NCI-H1105 (cell line): ENCODE measurements at places on chromosomes 13 and 19.

DNA sequence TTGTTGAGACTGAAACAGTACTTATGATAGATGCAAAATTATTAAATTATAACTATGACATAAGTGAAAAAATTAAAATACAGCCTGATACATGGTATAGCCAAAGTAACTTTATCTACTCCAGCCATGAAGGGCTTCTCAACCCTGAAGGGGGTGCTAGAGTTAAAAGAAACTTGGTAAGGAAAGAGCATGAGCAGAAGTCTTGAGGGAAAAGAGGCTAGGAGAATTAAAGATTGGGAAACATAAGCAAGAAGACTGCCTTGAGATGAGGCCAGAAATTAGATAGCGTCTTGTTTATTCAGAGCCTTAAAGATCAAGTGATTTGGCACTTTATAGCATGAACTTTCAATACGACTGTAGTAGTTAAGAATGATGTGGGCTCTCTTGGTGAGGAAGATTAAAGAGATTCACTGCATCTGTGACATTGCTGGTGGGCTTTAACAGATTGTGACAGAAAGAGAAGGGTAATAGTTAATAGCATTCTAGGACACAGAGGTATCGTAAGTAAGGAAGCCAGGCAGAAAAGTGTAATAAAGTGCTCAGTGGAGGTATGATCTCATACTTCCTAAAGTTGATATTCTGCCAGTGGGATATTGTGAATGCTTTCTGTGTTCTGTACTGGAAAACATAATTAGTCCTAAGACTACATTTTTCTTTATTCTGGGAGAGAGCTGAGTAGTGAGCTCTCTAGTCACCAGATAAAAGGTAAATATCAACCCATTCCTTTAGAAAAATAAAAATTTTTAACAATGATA is 385.4 kb upstream of the PRR20A start:
- DNase-seq, result no peak

- no peak for DNase-seq
Observed at GRCh38 chr13:84077271-84077670, 195.0 kb upstream of the SLITRK1 start.

DNA sequence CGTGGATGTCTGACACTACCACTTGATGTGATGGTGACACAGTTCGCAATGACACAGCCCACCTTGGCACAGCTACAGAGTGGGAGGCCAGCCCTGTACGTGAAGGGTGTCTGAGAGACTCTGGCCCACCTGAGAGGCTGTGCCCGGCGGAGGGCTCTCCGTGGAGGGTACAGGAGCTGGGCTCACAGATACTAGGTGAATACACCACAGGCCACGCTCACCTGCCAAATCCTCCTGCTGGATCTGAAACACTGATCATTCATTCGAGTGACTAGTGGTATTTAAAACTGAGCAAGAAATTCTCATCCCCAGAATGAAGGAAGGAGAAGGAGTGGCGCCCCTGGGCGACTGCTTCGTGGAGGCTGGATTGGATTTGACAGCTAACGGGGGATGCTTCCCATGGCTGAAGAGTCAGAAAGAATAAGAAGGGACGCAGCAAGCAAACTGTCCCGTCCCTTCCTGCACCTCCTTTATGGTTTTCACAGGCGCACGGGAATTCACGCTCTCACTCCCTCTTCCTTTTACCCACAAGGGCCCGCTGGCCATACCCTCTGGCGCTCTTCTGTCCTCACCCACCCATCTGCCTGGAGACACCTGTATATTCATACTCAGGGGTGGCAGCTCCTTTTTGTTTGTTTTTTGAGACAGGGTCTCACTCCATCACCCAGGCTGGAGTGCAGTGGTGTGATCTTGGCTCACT is 25.0 kb downstream of the CEBPG start:
- DNase-seq, result no peak

DNA sequence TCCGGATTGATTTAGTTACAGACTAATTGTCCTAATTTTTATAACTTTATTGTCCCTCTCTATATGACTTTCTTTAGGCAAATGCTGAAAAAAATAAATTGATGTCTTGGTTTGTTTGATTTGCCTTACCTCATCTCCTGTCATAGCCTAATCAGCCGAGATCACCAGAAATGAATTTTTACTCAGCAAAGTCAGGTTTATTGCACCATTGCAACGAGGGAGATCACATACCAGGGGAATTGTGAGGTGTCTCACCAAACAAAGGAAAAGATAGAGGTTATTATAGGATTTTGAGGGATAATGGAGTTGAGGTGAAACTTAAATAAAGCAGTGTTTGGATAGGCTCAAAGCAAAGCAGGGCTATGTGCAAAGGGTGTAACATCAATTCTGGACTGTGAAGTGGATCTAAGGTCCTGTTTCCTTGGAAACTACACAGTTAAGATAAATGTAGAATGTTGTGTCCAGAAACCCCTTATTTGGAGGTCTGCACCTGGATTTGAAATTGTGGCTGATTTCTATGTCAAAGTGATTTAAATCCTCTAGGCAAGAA is 372.6 kb downstream of the OXGR1 start:
- no peak for DNase-seq

DNA sequence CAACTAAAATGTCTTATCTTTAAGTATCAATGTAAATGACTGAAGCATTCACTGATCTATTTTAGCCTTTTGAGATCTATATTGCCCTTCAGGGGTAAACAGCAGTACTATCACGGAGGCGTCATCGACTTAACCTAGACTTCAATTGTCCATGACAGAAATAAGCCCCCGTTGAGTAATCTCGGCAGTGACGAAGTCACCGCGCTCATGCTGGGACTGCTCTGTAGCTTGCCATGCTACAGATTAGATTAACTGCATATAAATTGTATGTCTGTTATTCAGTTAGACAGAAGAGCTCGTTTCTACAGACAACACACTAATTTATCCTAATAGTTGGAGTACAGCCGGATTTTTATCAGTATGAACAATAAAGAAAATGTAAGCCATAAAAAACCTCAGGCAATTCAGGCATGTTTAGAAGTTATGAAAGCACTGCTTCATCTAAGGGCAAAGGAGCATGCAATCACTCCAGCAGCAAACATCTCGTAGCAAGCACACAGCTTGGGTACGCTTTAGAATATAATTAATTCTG is 56.6 kb downstream of the TUBGCP3 start:
- peak; percentile 90 for DNase-seq

DNA sequence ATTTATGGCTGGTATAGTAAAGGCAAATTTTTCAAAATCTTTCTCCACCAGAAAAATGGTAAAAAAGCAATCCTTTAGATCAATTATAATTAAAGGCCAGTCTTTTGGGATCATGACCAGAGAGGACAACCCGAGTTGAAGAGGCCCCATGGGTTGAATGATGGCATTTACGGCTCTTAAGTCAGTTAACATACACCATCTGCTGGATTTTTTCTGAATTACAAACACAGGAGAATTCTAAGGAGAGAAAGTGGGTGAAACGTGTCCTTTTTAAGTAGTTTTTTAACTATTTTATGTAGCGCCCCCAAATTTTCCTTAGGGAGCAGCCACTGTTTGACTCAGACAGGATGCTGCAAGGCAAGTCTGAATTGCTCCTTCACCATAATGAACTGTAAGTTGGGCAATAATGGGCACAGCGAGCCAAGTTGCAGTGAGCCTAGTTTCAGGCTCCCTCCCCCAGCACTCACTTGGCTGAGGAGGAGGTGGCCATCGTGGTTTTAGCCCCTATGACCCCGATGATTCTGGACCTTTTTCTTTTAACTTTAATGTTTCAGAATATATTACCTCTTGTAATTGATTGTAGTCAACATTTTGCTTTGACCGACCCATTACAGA is 13.6 kb upstream of the ZNF611 start:
- DNase-seq, result peak; percentile 30

GRCh38 chr19:35931874-35932202 is 4.3 kb upstream of the LRFN3 start:
- DNase-seq, result no peak

DNA sequence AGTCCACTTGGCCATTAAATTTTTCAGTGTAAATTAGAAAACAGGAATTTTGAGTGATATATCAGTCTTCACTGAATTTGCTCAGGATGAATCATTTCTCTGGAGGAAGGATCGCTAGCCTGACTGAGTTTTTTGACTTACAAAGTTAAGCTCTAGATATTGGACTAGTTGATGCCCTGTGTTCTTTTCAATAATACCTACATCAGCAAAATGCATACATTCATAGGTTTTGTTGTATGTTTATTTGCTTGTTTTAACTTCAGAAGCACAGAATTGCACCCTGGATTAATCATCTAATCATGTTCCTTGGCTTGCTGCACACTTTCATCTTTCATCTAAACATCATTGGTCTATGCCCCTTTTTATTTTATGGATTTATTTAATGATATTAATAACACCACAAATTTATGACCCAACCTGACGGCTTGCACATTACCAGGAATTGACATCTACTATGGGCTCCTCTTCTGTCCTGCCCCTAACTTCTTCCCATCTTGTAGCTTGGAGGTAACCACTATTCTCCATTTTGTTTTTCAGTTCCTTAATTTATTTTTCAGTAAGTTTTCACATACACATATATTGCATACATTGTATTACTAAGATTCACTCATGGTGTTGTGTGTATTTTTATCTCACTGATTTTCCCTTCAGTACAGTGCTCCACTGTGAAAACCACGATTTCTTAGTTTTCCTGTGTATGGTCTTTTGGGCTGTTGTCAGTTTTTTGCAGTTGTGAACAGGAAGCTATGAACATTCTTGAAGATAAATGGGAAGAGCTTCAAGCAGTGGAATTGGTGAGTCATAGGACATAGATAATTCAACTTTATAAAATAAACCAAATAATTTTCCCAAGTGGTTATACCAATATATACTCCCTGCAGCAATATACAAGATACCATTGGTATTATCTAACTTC is 23.3 kb downstream of the COMMD6 start:
- no peak for DNase-seq

DNA sequence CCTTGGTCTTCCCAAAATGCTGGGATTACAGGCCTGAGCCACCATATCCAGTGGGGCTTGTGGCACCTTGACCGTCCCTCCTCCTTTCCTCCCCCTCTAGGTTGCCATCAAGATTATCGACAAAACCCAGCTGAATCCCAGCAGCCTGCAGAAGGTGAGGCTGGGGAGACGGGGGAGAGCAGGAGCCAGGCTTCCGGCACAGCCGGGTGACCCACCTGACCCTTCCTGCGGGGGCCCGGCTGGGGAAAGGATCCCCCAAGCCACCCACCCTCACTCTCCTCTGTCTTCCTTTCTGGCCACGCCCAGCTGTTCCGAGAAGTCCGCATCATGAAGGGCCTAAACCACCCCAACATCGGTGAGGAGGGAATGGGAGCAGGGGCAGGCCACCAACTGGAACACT is 11.9 kb downstream of the MARK4 start:
- DNase-seq, result no peak

- no peak for DNase-seq
Observed at GRCh38 chr19:1807030-1807694, 4.9 kb downstream of the ATP8B3 start.

GRCh38 chr19:35534803-35535480 is 1.7 kb downstream of the GAPDHS start:
- no peak for DNase-seq

GRCh38 chr13:41222259-41222852 is 28.0 kb upstream of the KBTBD7 start:
- no peak for DNase-seq
